ENCODE measurements at places on chromosomes 2 and 18.
A peak's percentile ranks its signal among the peaks of the same experiment; 100 is the strongest.

DNA sequence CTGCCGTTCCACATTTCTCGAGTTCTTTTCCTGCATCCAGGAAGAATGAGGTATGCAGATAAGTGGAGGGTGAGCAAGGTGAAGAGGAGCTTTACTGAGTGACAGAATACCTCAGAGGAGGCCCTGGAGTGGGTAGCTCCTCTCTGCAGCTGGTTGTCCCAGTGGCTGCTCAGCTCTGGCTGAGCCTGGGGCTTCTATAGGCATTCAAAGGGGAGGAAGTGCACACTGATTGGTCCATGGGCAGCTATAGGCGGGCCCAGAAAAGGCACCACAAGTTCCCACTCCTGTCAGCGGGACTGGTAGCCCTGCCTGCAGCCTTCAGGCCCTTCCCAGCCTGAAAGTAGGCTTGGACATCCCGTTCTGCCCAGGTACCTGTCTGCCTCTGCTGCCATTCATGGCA lies 94.7 kb downstream of the DOK6 start:
- no peak for DNase-seq

GRCh38 chr2:148819019-148819585 lies 55.9 kb upstream of the KIF5C start:
- no peak for DNase-seq

DNA sequence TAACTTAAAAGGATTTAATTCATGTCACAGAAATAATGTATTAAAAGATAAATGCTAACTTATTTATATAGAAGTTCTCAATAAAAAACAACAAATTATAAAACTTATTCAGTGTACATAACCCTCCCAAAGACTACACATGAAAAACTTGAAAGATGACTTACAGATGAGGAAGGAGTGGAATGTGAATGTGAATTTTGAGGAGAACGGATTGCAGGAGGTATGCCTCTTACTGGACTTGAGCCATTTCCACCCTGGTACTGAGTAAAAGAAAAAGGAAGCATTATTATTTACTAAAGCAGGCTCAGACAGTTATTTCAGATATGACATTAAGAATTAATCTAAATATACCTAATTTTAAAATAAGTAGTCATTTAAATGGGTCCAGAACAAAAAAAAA lies 104.4 kb downstream of the TLK1 start:
- DNase-seq = no peak

DNA sequence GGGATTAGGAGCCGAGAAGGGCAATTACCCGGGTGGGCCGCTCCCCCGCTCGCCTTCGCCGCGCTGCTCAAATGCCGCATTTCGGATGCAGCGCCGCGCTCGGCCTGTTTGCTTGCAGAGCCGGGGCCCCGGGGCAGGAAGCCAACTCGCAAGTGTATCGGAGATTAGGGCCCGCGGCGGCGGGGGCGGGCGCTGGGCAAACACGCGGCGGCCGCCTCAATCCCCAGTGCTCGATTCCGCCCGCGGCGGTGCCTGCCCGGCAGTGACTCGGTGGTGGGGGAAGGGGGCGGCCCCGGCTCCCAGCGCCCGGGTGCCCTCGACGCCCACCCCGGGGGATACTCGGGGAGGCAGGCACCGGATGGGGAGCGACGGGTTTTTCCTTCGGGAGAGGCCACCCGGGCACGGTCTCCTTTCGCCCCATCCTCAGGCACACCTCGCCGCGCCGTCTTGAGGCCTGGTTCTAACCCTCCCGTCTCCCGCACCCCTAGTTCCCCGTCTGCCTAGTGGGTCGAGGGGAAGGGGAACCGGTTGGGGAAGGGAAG lies 26.6 kb upstream of the NOTO start:
- peak; percentile 18 for DNase-seq

DNA sequence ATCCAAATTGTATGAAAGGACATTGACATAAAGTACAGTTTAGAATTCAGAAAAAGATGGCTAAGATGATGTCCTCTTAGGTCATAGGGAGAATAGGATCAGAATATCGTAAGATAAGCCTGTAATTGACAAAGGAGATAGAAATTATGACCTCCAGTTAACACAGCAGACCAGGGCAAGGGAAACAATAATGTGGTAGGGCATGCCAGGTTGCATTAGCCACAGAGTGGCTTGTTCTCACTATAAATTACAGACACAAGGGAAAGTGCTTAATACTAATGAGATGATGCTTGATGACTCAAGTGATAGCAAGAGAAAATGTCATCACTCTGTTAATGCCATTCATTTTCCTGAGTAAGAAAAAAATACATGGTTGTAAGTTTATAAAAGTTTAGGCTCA lies 48.9 kb upstream of the LRP1B start:
- DNase-seq = no peak

DNA sequence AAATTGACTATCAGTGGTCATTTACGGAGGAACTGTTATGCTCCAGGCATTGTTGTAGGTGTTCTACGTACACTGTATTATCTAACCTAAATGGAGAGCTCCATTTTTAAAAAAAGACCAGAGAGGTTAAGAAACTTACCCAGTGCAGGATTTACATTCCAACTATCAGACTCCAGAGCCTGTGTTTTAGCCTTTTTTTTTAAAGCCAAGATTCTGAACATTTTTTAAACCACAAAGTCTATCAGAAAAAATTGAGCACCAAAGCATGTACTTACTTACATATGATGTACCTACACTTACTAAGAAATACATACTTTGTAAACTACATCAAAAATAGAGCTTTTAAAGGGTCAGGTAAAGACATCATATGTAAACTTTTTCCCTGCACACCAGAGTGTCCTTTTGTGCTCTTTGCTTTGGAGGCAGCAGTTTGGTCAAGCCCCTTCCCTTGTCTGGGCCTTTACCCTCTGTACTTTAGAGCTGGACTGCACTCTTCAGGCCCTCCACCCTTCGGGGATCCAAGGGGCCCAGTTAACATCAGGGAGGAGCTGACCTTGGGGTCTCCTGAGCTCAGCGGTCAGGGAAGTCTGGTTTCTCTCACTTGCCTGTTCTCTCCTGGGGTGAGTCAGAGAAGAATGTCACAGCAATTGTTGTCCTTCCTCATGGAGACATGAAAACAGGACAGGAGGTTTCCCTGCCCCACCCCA lies 58.4 kb downstream of the ITGB1BP1 start:
- DNase-seq = no peak

DNA sequence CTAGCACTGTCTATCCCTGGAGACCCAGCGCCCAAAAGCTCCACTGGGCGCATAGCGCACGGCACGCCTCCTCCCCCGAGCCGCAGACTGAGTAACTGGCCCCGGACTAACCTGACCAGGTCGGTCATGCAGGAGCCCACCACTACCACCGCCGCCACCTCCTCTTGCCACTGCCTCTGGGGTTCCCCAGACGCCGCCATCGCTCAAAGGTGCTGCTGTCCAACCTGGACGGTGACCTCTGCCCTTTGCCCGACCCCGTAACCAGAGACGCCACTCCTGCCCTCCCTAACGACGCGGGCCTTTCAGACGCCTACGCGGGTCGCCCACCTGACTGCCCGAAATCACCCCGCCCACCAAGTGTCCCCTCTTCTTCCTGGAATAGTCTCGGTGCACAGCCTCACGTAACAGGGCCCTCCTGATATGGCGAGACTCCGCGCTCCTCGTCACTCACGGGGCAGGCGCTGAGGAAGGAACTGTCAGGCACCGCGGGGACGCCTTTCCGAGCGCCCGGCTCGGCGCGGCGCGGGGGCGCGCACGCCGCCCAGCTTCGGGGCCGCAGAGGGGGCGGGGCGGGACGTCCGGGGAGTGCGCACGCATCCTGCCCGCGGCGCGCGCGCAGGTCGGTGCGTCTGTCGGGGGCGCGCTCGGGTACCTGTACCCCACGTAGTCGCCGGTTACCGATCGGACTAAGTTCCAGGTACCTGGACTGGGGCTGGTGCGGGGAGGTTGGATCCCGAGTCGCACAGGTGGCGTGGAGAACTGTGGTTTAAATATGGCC lies at the start of the genes BABAM2 and RBKS:
Gene BABAM2 (plus strand): TSS at position 584 of the 778 bp plus-strand sequence. CDS start 3,828 bp downstream, outside the sequence.
Gene RBKS (minus strand): TSS at position 242 of the 778 bp plus-strand sequence. CDS start 42 bp downstream, at position 200.
- peak; percentile 74 for DNase-seq

DNA sequence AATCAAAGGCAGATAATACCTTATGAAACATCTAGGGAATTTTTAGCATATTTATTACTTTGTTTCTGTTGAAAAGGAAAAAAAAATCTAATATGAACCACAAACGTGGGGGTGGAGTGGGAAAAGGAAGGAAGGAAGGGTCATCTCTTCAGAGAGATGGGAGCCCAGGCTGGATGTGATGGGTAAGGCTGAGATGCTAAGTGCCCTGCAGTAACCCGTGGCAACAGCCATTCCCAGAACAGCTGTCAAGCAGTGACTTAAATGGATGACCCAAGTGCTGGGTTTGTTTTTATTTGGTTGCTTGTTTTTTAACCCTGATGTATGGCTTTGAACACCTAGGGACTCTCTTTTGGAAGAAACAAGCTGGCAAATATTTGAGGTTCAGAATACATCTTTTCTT lies 50.7 kb upstream of the KLF7 start:
- DNase-seq = no peak

DNA sequence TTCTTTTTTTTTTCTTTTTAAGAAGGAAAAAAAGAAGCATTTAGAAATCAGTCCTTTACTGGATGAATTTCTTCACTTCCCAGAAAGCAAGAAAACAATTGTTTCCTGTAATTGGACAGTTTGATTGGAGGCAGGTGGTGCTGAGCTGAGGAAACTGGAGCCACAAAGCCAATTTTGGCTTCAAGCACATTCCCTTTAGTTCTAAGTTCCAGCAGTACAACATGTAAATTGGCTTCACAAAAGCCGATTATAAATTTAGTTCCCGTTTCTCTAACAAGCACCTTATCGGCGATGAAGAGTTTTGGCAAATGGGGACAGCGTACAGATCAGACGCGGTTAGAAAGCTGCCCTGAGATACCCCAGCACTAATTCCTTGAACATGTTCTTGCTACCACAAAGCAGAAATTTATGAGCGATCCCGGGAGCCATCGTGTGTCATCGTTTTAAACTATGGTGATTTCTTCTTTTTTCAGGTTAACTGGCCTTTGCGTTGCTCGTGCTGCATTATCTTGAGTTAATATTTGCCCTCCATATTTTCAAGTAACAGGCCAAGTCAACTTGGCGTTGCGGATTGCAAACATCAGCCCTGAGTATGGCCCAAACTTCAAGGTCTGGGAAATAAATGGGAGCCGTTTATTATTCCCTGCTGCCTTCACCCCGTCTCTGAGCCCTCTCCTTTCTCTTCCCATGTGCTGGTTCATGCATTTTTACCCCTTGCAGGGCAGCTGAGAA lies 190.4 kb upstream of the ID2 start:
- no peak for DNase-seq

GRCh38 chr2:71697106-71698004 lies 244.0 kb downstream of the DYSF start:
- DNase-seq = no peak

DNA sequence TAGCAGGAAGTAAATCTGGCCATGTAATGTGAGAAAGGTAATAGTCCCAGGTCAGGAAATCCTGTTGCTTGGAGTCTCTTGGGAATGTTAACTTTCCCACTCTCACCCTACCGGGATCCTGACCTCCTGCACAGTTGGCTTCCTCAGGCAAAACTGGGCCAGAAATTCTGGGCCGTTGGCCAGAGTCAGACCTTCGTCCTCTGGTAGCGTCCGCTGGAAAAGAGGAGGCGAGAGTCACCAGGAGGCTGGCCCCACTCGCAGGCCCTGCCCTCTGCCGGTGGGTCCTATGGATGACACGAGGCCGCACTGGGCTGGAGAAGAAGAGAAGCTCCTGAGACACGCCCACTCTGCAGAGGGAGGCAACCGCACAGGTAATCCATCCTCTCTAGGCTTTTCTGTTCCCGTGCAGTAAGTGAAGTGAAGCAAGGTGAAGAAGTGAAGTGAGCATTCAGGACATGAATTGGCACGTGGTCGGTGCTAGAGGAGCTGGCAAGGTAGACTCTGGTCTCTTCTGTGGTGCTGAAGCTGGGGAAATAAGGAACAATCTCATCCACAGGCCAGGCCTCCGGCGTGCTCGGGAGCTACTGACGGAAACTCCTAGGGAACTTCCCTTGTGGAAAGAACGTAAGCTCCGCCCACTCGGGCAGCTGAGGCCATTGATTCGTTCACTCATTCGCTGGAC lies 182.7 kb upstream of the GLI2 start:
- DNase-seq = no peak

GRCh38 chr2:238379096-238379810 lies 47.5 kb upstream of the ASB1 start:
- no peak for DNase-seq

GRCh38 chr2:225531559-225531958 lies 132.0 kb downstream of the NYAP2 start:
- DNase-seq = no peak

DNA sequence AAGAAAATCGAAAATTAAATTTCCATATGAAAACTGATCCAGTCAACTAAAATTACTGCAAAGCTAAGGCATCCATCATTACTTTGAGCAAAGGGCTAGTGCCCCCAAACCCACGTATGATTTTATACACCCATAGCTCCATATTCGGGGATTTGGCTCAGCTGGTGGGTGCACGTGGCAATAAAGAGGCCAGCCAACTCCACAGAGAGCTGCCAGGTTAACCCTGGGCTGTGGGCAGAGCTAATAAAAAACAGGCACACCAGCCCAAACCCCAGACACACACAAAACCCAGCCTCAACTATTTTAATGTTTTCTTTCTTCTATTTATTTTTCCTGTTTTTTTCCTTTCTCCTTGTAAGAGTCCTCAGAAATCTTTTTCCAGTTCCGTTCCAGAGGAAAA lies 151.3 kb upstream of the SOX11 start:
- no peak for DNase-seq

GRCh38 chr2:200211643-200212042 lies 94.8 kb upstream of the SPATS2L start:
- DNase-seq = no peak

- no peak for DNase-seq
Observed at GRCh38 chr2:118477111-118477862, 370.2 kb downstream of the EN1 start.

- DNase-seq = no peak
Observed at GRCh38 chr2:181957668-181958067, 28.0 kb upstream of the PPP1R1C start.

- no peak for DNase-seq
Observed at GRCh38 chr2:8120506-8120860, 561.4 kb upstream of the ID2 start.

GRCh38 chr2:32291746-32292145 lies 14.0 kb downstream of the YIPF4 start:
- DNase-seq = no peak

DNA sequence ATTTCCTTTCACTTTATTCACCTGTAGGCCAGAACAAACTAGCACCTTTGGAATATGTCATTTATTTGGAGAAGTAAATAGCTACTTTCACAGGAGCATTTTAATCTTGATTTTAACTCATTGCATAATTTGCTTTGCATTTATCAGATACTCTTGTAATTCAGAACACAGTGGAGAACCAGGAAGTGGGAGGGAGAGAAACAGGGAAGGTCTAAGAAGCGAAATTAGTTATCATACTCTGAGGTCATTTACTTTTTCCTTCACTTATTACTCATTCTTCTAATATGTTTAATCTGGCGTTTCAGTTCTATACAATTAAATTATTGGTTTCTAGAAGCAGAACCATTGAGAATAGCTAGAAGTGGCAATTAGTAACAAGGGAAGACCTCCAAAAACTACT lies 20.7 kb downstream of the RBM44 start:
- DNase-seq = no peak

DNA sequence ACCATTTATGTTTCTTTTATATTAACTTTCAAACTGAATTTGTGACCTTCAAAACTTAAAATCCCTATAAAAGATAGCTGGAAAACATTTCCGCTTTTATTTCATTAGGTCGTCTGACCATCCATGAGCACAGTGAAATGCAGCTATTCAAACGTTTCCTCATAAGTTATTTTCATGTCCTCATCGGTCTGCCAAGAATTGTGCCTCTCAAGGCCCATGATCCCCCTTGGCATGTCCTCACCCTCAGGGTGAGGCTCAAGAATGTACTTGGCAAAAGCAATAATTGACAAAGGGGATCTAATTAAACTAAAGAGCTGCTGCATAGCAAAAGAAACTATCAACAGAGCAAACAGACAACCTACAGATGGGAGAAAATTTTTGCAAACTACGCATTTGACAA lies 12.4 kb downstream of the SLC66A2 start:
- no peak for DNase-seq
